BJ (cell line): ENCODE measurements at places on chromosomes 11 and 22. TPM values are rescaled to one million over a fixed set of nuclear protein-coding genes. Genes with fewer than 3 reads are reported as not detected.

Gene APOA1
- not detected in 2 replicates for polyA plus RNA-seq

Gene TEX54
- not detected in 2 replicates for polyA plus RNA-seq

Gene OR5B3
- not detected in 2 replicates for polyA plus RNA-seq

Gene CCDC81
- 4.3 and 6.3 TPM in 2 replicates for polyA plus RNA-seq

Gene GAB2
- polyA plus RNA-seq: 8.4 and 12.2 TPM in 2 replicates

Gene DCHS1
- polyA plus RNA-seq: 2.5 and 7.3 TPM in 2 replicates

Gene CENPM
- polyA plus RNA-seq: 18.6 and 30.4 TPM in 2 replicates
